ENCODE measurements at places on chromosomes 7 and 10. TPM values are rescaled to one million over a fixed set of nuclear protein-coding genes. Genes with fewer than 3 reads are reported as not detected.

Gene HOXA4
- 4.8 TPM for total RNA-seq

Gene SFXN3
- 23.4 TPM for total RNA-seq

Gene SEMA4G
- total RNA-seq, result 81.2 TPM

Gene GRM3
- total RNA-seq, result not detected

Gene GIMAP1
- not detected for total RNA-seq

Gene TAF3
- 30.6 TPM for total RNA-seq

DNA sequence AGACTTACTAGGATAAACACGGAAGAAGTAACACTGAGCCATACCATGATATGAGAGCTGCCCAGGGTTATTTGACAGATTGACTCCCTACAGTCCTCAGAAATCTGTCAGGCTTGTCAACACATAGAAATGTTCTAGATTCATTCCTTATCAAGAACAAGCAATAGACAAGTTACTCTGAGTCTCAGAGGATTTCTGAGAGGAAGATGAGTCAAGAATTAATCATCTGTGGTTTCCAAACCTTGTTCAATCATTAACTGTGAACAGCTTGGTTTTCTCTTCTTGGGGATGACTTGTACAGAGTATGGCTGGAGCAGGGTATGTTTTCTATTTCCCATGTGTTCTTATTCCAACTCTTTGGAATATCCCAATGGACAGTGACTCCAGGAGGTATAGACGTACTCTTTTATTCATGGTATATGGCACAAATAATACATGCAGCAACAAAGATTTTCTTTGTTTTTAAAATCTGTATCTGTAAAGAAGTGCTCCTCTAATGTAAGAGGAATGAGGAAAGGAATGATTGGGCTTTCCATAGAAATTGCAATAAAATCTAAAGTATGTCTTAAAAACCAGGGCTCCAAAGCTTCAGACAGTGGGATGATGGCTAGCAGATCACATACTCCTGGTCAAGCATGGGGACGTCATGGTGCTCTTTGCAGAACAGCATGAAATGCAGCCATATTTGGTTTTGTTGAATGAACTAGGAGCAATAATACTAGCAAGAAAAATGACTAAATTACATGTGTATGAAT lies 11.9 kb upstream of the SFR1 start:
- no peak for DNase-seq
- no peak overlapping the region for H3K4me3 ChIP-seq
- H3K4me1 ChIP-seq, result peaks cover 17% of the 10 kb centered on the region
- no peaks in the 10 kb centered on the region for H3K36me3 ChIP-seq
- no peaks in the 10 kb centered on the region for H3K27me3 ChIP-seq

DNA sequence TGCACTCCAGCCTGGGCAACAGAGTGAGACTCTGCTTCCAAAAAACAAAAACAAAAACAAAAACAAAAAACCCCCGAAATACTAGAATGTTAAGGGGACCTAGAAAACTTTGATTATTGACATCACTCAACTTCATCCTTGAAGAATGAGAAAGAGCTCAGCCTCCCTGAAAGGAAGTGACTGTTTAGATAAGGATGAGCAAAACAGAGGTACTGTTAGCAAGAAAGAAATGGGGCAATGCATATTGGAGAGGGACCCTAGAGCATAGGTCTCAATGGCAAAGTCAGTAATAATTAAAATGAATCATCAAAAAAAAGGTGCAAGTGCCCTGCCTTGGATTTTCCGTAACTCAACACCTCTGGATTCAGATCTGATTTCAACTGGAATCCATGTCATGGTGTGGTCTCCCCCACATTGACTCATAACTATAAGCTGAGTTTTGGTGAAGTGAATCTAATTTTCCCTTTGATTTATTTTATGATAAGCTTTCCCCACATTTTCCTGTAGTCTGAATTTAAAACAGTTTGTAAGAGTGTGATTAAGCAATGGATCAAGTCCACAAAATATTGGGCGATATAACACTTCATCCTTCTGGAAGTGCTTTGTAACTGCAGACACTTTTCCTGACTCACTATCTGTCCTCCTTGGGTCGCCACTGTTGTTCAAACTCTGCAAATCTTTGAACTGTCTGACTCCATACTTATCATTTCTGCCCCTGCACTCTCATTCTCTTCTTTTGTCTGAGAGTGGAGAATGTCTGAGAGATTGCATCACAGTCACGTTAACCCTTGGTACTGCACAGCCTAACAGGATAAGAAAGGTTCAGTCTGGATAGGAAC lies 224.8 kb upstream of the LYZL1 start:
- H3K4me1 ChIP-seq, result peaks cover 60% of the 10 kb centered on the region
- H3K27me3 ChIP-seq, result no peaks in the 10 kb centered on the region
- 0 out of 2 replicates have a peak overlapping the region, but pooled peaks have one; percentile 14 for H3K4me3 ChIP-seq
- H3K27ac ChIP-seq, result peak overlapping the region; percentile 68
- peak; percentile 87 for DNase-seq

DNA sequence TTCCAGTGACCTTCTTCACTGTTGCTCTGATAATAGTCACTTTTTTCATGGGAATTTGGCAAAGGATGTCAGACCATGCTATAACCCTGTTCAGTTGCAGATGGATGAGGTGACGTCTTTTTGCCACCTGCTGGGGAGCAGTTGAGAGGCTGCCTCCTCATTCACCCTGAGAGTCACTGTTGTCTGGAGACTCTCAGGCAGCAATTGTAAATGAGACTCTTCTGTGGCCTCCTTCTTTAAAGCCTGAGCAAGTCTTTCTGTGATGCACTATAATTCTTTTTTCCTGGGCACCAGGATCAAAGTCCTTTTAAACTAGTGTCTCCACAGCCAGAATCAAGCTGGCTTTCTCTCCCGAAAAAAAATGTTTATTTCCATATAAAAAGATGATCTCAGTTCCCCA lies 345.1 kb downstream of the ARL4A start:
- H3K4me3 ChIP-seq, result no peak overlapping the region

- no peak for DNase-seq
Measured at GRCh38 chr7:78873117-78873516, 580.4 kb downstream of the MAGI2 start.

DNA sequence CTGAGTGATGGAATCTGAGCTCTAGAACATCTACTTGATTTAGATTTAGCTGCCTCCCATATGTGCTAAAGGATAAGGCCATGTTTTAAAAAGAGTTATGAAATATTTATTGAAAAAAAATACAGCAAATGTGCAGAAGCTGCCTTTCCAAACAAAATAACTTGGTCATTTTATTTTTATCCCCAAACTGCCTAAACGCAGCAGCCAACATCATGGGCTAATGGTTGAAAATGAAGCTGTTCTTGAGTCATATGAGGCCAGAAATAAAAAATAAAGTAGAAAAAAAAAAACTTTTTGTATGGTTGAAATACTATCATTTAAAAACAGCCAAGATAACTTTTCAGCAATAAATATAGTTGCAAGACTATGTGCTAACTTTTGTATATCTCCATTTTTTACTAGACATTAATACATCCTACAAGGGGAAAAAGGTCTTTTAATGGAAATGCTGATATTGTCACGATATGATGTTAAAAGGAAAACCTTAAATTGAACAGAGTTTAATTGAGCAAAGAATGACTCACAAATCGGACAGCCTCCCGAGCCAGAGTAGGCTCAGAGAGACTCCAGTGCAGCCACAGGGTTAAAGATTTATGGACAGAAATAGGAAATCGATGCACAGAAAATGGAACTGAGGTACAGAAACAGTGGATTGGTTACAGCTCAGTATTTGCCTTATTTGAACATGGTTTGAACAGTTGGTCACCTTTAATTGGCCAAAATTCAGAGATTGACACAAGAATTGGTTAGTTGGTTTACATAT lies 305.8 kb downstream of the MDFIC start:
- H3K4me1 ChIP-seq, result 0 out of 2 replicates have a peak, but pooled peaks cover 4% of the 10 kb centered on the region
- no peak overlapping the region for H3K4me3 ChIP-seq
- H3K36me3 ChIP-seq, result no peaks in the 10 kb centered on the region
- H3K27ac ChIP-seq, result no peak overlapping the region
- no peak for DNase-seq

DNA sequence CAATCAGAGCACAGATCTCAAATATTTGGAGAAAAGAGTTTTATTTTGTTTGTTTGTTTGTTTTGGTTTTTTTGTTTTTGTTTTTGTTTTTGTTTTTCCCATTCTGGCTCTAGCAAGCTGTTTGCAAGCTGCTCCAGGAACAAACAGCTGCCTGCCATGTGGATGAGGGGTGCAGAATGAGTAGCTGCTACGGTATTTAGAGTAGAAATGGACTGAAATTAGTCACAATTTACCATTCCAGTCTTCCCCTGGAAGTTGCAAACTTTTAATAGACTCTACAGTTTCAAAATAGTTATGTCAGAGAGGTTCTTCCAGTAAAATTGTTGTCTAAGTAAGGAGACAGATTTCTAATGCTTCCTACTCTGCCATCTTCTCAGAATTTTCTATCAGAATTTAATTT lies 27.1 kb upstream of the TAS2R16 start:
- H3K36me3 ChIP-seq, result no peaks in the 10 kb centered on the region
- no peaks in the 10 kb centered on the region for H3K4me1 ChIP-seq
- H3K27ac ChIP-seq, result no peak overlapping the region
- DNase-seq, result no peak

DNA sequence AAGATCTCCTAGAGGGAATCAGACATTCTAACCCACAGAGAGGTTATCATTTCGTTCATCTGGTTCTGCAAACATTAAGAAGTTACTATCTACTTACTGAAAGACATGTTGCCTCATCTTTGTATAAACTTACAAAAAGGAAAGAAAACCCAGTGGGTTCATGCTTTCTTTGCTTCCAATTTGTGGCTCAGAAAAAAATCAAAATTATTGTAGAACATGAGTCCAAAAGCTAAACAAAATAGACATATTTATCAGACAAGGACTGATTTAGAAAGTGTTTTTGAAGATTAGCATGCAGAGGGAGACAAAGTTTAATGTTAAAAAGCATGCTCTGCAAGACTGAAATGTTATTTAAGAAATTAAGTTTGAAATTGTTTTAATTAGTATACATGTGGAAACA lies 123.1 kb downstream of the MBL2 start:
- no peak overlapping the region for H3K27ac ChIP-seq
- DNase-seq, result no peak
- H3K36me3 ChIP-seq, result no peaks in the 10 kb centered on the region
- H3K4me3 ChIP-seq, result no peak overlapping the region
- peaks cover 10% of the 10 kb centered on the region for H3K4me1 ChIP-seq
- no peaks in the 10 kb centered on the region for H3K27me3 ChIP-seq

DNA sequence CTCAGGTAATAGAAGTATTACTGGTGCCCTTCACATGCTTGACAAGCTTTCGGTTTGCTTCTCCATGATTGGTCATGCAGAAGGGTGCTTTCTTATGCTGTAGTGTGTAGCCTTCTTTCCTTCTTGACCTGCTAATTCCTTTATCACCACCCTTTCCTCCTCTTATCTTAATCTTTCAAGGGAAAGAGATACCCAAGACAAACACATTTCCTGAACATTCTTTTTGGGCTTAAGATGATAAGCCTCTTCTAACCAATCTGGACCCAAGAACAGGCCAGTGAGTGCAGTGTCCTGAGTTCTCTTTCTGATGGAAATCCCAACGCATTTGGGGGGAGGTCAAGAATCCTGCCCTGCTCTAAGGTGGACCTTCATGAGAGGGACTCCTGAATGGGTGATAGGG lies 33.8 kb downstream of the BMPER start:
- no peak overlapping the region for H3K27ac ChIP-seq
- H3K4me1 ChIP-seq, result peaks cover 7% of the 10 kb centered on the region
- H3K36me3 ChIP-seq, result no peaks in the 10 kb centered on the region
- no peak for DNase-seq
- no peak overlapping the region for H3K4me3 ChIP-seq
- no peaks in the 10 kb centered on the region for H3K27me3 ChIP-seq

GRCh38 chr10:82721831-82722230 lies 846.8 kb downstream of the NRG3 start:
- no peak overlapping the region for H3K27ac ChIP-seq
- no peaks in the 10 kb centered on the region for H3K36me3 ChIP-seq
- DNase-seq, result no peak
- no peaks in the 10 kb centered on the region for H3K27me3 ChIP-seq
- no peak overlapping the region for H3K4me3 ChIP-seq

DNA sequence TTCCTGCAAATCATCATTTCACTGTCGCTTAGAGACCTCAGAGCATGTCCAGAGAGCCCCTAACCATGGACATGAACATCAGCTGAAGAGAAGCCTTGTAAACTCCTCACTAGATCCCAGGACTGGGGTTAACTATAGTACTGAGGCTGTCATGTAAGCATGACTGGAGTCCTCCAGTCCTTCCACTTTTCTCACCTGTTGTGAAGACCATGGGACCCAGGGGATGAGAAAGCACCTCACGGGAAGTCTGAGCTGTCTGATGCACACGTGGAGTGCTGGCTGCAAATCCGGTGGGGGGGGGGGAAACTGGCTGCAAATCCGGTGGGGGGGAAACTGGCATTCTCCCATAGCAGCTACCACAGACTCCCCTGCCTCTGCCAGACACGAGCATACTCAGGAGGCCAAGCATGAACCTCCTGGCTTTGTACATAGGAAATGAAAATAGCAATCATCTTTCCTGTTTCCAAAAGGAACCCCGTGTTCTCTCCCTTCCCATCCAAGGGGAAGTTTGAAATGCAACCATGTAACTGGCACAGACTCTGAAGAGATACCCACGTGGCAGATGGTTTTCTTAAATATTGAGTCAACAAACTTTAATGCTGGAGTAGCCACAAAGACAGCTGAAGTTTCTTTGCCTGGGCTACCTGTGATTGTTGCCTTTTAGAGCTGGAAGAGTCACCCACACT lies 261.4 kb downstream of the ZMYND11 start:
- H3K27me3 ChIP-seq, result no peaks in the 10 kb centered on the region
- H3K27ac ChIP-seq, result no peak overlapping the region
- no peak for DNase-seq
- no peak overlapping the region for H3K4me3 ChIP-seq

- DNase-seq, result no peak
- no peak overlapping the region for H3K27ac ChIP-seq
- peaks cover 8% of the 10 kb centered on the region for H3K4me1 ChIP-seq
- H3K4me3 ChIP-seq, result no peak overlapping the region
Measured at GRCh38 chr10:7892146-7892545, 73.8 kb downstream of the TAF3 start.

- no peaks in the 10 kb centered on the region for H3K4me1 ChIP-seq
- H3K27ac ChIP-seq, result no peak overlapping the region
- H3K4me3 ChIP-seq, result no peak overlapping the region
Measured at GRCh38 chr10:11318826-11319598, 292.4 kb downstream of the USP6NL start.

DNA sequence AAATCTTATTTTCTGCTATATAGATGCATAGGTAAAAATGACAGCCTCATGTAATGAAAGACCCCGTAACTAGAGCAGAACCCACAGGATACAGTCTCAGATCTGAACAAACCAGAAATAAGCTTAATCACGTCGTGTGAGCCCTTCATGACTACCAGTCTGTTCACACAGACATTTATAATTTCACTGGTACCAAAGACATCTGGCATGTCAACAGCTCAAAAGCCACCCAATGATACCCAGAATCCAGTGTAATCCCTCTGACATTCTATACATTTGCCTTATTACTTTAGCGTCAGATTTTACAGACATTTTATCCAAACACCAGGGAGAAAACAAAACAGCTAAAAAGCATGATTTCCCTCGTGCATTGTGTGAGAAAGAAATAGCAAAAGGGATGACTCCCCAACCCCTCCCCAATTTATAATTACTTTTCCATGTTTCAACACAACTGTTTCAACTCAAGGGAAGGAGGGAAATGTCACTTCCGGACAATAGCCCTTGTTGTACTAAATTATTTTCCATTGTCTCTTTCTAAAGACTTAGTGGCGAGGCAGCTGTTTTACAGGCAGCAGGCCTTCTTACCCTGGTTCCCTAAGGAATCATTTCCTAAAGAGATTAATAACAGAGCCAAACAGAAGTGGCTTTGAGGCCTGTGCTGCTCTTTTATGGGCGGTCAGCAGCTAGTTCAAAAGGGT lies 33.2 kb downstream of the DOCK4 start:
- DNase-seq, result no peak
- H3K4me1 ChIP-seq, result no peaks in the 10 kb centered on the region
- H3K27me3 ChIP-seq, result no peaks in the 10 kb centered on the region
